Osteocyte (in vitro differentiated cells): ENCODE measurements at places on chromosomes 12 and 14.

DNA sequence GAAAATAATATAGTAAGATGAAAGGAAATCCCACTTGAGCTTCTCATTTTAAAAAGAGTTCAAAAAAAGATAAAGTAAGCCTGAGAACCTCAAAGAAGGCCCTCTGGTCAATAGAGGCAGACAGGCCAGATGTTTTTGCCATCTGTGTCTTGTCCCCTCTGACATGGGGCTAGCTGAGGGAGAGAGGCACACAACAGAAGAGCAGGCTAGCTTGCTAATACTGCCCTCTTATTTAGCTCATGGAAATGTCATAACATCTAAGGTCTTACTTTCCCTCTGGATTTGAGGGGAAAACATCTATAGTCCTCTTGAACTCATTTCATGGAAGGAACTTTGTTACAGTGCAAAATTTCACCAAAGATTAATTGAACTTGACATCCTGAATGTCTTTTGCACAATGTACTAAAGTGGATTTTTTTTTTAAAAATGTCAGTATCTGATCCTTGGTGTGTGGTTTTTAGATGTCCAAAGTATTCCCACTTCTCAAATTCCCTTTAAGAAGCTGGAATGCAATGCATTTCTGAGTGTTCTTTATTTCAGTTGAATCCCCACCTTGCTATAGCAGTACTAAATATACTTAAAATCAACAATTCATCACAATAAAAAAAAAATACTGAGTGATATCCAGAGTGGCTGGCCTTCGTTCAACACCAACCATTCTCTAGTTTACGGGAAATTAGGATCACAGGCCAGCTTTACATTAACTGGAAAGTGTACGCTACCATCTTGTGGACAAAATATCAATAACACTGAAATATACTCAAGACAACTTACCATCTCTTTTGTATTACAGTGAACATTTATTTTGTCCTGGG lies 176.7 kb downstream of the PAH start:
- no peak for DNase-seq

DNA sequence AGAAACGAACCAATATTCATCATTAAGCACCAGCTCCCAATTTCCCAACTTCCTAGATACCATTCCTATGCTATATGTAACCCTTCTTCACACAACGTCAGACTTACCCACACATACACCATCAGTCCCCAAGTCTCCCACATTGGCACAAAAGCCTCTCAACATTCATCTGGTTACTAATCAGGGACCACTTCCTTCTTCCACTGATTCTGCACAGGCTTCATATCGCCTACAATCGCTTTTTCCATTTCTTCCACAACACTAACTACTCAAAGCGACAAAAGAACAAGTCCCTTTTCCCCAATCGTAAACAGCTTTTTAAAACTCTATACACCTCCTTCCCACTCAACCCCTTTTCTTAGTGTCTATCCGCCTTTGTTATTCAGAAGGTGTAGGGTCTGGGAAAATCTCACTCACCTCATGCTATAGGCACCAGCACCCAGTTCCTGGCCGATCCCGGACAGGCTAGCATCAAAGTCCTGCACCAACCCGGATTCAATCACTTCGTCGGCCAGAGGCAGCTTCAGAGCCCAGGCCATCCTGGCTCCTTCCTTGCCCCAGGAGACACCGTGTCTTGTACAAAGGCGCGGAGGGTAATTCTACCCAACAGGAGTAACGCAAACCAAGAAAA lies 936 bp downstream of the TFCP2 start:
- DNase-seq = no peak

GRCh38 chr12:82458101-82458500 lies 99.8 kb downstream of the METTL25 start:
- DNase-seq = no peak

DNA sequence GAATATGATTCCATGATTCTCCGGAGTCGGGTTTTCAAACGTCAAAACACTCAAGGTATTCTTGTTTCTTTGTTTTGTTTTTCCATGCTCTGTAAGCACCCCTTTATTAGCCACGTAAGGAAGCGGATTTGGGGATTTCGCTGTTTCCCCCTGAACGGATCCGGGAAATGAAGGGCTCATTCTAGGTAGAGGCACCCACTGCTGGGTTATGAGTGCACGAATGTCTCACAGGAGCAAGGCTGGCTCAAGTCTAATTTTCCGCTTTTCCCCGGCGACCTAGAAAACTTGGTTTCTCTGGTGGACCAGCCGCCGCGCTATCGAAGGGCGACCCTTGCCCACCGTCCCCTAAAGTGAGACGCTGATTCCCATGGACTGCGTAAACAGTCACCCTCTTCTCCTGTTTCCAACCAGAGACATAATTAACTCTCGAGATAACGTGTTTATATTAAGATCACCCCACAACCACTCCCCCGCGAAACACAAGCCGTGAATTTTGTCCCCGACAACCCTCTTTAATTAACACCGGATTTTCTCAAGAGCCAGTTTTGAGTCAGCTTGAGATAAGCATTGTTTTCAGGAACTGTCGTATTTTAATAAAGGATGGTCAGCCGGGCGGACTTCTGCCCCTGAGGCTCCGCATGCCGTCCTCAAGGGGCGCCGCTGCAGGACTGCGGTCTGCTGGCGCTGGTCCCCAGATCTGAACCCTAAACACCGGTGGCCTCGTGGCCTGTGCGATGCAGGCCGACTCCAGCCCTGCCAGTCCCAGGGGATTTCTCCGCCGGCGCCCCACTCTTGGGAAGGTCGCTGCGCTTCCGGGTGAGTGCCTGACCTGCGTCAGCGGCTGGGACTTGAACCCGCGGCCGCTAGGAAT lies 515 bp upstream of the ABCC9 start:
- no peak for DNase-seq

DNA sequence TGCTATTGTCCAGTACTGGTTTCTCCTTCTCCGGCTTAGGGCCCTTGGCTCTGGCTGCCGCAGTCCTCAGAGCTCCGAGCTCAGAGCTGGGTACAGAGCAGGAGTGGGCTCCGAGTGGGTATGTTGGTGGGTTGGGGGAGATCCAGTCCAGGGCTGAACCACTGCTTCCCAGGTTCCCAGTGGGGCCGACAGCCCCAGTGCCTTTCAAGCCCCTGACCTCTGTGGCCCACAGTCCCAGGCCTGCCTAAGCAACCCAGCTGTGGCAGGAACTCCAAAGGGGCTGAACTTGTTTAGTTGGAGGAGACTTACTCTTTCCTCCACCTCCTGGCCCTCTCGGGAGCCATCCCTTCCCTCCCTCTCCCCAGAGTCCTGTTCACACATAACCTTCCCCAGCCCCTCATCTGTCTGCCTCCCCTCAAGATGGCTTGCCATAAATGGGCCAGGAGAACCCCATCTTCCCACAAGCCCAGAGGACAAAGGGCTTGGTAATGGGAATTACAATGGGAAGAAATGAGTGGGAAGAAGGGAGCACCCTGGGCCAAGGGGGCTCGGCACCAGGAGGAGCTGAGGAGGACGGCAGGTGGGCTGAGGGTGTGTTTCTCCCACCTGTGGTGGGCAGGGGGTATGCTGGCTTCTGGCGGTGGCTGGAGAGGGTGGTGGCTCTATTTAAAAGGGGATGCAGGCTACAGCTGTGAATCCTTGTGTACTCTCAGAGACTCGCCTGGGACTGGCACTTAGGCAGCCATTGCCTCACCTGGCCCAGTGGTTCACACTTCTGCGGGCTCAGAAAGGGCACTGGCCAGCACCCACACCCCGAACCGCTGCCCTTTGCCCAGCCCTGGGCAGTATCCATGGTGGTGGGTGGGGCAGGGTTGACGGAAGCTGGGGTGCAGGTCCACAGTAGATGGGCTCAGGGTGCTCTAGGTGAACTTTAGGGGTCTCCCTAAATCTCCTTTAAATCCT lies 3.8 kb upstream of the MYH6 start:
- no peak for DNase-seq

GRCh38 chr14:75113932-75114539 lies 12.8 kb downstream of the NEK9 start:
- DNase-seq = no peak

DNA sequence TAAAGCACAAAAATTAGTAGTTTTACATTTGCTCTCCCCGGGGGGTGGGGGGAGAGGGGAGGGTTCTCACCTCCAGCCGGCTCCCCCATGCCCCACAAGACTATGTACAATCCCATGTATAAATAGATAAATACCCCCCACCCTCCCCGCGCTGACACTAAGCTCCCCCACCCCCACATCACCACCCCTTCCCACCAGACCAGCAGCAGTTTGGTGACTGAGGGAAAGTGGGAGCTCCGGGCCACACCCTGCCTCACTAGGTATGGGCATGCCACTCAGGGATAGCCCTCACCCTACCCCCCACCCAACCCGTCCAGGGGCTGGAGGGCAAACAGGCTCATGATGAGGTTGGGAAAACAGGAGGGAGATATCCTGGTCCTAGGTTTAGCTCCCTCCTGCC lies 1.9 kb upstream of the PRKAG1 start:
- no peak for DNase-seq

GRCh38 chr12:123229051-123229450 lies 3.9 kb downstream of the MPHOSPH9 start:
- DNase-seq = no peak

DNA sequence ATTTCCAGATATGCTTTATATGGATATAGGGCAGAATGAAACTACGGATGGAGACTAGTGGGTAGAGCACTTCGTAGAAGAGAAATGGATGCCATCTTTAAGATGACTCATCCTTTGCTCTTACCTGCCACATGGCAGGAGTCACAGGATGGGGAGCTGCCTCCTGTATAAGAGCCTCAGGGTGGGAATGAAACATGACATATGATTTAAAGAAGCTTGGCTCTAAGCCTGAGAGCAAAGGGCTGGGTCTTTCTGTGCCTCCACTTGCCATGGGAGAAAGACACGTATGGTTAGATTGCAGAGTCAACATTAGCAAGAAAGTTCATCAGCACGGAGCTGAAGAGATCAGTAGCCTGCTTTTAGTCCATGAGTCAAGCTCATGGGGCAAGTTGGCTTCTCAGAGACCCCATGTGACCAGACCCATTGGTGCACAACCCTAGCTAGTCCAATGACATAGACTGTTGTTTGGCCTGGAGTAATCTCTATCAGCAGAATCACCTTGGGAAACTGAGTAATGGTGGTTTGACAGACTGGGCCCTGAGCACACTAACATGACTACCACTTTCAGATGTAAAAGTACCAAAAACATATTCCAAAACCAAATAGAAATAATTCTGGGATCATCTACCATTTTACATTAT lies 38.1 kb upstream of the IL22 start:
- no peak for DNase-seq

GRCh38 chr12:75953312-75953906 lies 78.2 kb downstream of the PHLDA1 start:
- no peak for DNase-seq

- DNase-seq = no peak
These were observed 82.0 kb upstream of the WSCD2 start for GRCh38 chr12:108047071-108047550.

GRCh38 chr14:96370528-96370927 lies 7.2 kb downstream of the GSKIP start:
- no peak for DNase-seq

DNA sequence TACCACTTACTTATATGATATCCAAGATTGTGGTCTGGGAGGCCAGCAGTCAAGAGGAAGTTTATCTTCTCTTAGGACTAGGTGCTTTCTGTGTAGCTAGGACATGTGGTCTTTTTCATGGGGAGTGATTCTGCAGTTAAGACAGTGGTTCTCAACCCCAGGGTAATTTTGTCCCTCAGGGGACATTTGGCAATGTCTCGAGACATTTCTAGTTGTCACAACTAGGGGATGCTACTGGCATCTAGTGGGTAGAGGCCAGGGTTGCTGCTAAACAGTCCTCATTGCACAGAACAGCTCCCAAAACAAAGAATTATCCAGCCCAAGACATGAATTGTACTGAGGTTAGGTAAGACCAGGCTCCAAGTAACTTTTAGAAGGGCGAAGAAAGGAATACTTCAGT lies 20.0 kb downstream of the AMDHD1 start:
- DNase-seq = no peak

- DNase-seq = no peak
These were observed 467.1 kb upstream of the MGAT4C start for GRCh38 chr12:86723326-86723725.

DNA sequence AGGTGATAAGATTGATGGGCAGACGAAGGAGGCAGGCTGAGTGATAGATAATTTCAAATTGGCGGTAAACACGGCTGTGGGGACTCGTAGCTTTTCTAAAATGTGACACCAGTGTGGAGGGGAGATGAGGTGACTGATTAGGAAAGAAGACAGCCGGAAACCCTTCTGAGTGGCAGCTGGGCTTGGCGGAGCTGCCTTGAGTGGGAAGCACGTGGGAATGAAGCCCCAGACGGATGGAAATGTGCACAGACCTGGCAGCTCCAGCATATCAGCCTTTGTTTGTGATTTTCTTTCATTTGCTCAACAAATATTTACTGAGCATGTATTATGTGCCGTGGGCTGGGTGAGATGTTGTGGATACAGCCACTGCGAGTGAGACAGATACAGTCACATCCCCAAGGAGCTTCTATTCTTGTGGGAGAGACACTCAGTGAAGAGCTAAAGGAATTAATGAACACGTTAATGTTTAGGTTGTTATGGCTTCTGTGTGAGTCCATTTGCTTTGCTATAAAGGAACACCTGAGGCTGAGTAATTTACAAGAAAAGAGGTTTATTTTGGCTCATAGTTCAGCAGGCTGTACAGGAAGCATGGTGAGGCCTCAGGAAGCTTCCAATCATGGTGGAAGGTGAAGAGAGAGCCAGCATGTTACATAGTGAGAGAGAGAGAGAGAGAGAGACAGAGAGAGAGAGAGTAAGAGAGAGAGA lies 65.5 kb upstream of the LHX5 start:
- DNase-seq = no peak

DNA sequence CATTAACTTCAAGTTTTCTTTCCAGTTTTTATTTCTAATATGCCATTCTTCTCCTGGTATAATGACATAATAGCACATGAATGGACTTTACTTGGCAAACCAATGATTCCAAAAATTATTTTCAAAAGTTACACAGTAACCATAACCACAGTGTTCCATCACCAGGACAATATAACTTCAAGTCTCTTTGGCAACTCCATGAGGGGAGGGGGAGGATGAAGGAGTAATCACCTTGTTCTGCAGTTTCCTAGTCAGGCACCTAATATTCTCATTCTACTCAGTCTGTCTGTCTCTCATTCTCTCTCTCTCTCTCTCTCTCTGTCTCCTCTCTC lies 66.6 kb downstream of the BTG1 start:
- DNase-seq = no peak

DNA sequence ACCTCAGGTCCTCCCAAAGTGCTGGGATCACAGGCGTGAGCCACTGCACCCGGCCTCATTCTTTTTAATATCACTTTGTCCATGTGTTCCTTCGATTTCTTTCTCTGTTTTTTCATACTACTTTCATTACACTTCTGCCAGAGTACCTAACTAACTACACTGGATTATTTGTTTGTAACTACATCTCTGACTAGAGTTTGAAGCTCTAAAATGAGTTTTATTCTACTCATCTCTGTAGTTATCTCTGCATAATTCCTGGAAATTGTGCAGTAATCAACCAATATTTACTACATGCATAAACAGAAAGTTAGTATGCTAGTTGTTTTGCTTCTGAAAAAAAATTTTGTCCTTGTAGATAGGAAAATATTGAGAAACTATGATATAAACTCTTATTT lies 15.2 kb downstream of the KLRK1 start:
- no peak for DNase-seq
